ENCODE measurements at places on chromosomes 5 and 9.

GRCh38 chr5:142736247-142736632 is 33.9 kb upstream of the ARHGAP26 start:
- no peak for DNase-seq
- H3K4me1 ChIP-seq: peaks cover 5% of the 10 kb centered on the region
- no peak overlapping the region for H3K27ac ChIP-seq
- no peaks in the 10 kb centered on the region for H3K36me3 ChIP-seq
- no peak overlapping the region for H3K4me3 ChIP-seq

DNA sequence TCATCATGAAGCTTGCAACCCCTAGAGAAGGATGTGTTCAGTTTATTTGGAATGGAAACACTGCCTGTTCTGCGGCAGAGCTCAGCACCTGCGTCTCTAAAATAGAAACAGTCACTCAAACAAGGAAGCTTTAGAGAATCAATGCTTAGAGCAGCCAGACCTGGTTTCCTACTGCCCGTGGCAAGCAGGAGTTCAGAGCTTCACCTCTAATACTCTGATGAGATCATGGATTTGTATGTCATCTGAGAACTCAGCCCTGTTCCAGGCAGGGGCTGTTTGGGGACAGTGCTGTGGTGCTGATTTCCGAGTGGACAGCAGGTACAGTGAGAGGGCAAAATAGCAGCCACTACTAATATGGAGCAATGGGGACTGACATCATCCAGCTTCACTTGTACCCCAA is 236.0 kb upstream of the IRX1 start:
- no peaks in the 10 kb centered on the region for H3K4me1 ChIP-seq
- no peak overlapping the region for H3K27ac ChIP-seq

- no peaks in the 10 kb centered on the region for H3K36me3 ChIP-seq
- no peak overlapping the region for H3K4me3 ChIP-seq
- DNase-seq: no peak
- H3K27me3 ChIP-seq: no peaks in the 10 kb centered on the region
Measured at GRCh38 chr5:171757853-171758535, 27.6 kb upstream of the SMIM23 start.

GRCh38 chr5:106451998-106452397 is 1218.7 kb downstream of the EFNA5 start:
- no peaks in the 10 kb centered on the region for H3K36me3 ChIP-seq
- H3K4me1 ChIP-seq: no peaks in the 10 kb centered on the region
- H3K27ac ChIP-seq: no peak overlapping the region
- H3K4me3 ChIP-seq: no peak overlapping the region
- H3K27me3 ChIP-seq: no peaks in the 10 kb centered on the region

Measured in lung (tissue), 17 donors.